ENCODE measurements at places on chromosomes 2 and 18.
A peak's percentile ranks its signal among the peaks of the same experiment; 100 is the strongest.

- DNase-seq: no peak
Observed at GRCh38 chr2:241843321-241844065, 15.2 kb downstream of the PDCD1 start.

GRCh38 chr2:33223856-33224255 is 252.6 kb upstream of the RASGRP3 start:
- no peak for DNase-seq

DNA sequence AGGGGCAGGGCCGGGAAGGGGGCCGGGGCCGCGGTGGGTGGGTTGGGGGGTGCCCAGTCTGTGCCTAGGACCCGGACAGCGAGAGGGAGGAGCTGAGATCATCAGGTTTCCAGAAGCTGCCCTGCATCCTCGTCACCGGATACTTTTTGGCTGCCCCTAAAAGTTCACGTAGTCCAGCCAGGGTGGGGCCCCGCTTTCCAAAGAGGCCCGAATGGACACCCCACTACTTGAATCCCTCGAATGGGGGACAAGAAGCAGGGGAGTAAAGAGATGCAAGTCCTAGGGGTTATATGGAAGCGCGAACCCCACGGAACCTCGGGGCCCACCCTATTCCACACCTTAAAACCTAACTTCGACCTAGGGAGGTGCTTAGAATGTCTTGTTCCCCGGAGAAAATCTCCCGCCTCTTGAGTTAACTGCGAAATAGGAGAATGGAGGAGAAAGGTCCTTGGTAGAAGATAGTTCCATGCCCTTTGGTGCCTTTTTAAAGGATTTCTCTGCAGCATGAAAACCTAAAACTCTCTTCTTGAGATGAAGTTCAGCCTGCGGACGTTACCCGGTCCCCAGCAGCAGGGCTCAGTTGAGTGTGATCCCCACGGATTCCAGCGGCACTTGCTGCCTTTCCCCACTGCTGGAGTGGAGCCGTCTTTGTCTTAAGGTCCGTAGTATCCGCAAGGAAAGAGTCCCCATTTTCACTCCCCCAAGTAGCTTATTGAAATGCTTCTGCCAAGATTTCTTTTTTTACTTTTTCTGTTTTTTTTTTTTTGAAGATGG is 2.1 kb upstream of the RNF152 start:
- no peak for DNase-seq

GRCh38 chr2:236679884-236680860 is 110.5 kb downstream of the ACKR3 start:
- no peak for DNase-seq

DNA sequence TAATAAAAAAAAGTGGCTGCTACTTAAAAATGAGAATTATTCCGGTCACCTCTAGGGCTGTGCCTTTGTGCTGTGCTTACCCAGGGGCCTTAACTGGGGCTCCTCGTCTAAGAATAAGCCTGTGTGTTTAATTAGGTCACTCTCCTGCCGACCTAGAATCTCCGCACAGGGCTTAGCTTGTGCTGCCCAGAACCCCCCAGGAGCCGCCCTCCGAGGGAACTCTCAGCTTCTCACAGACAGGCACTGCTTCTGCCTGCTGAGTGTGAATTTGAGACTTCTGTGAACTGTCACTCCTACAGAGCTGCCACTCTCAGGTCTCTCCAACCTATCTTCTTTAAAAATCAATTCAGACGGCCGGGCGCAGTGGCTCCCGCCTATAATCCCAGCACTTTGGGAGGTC is 11.9 kb upstream of the NT5DC4 start:
- DNase-seq: no peak

DNA sequence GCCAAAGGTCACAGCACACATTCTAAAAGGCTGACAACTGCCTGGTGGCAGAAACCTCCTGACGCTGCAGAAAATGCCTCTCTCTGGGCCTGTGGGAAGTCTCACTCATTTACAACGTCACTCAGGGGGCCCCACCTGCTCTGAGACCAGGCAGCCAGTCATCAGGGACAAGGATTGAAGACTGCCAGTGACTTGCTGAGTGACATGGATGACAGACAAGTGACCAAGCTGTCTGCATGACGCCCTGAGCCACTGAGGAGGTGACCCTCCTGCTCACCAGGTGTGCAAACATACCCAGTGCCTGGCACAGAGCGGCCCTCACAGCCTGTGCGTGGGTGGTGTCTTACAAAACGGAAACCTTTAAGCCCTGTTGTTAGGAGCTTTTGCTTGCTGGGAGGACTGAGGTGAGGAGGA is 392.4 kb downstream of the TNS1 start:
- DNase-seq: peak; percentile 4

- no peak for DNase-seq
Observed at GRCh38 chr2:190819840-190820301, 60.8 kb upstream of the GLS start.

DNA sequence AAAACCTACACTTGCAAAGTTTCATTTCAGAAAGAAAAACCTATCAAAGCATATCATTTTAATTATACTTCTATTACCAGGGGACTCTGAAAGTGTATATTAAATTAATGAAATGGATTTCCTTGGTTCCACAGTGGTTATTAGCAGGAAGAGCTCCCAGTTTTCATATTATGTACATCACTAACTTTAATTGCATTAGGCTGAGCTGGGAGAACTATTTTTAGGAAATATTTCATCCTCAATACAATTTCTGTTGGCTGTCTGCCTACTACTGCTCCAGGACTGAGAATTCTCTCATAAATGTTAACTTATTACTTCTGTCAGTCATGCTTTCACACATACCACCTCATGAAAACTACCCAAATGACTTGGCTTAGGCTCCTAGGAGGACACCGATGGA is 301.4 kb downstream of the CMPK2 start:
- DNase-seq: no peak

- DNase-seq: peak; percentile 61
Observed at GRCh38 chr18:12038639-12039539, 54.8 kb upstream of the ANKRD62 start.

- DNase-seq: no peak
Observed at GRCh38 chr18:63292831-63293683, 26.5 kb downstream of the BCL2 start.

- DNase-seq: no peak
Observed at GRCh38 chr2:20168727-20169696, 55.9 kb downstream of the SDC1 start.

DNA sequence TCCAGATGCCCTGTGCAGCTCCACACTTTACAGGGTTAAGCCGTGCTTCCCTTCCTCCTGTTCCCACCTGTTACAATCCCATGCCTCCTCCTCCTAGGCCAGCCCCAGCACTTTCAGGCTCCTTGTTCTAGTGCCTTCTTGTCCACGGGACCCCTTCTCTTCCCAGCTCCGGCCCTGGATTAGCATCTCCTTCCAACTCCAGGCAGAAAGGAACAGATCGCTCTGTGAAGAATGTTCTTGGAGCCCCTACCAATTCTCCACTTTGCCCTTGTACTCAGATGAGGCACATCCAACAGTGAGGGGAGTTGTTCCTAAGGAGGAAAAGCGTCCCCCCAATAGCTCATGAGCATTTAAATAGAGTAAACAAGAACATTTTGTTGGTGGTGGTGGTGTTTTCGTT is 72.7 kb downstream of the CABLES1 start:
- DNase-seq: no peak

GRCh38 chr2:239341840-239342239 is 59.0 kb downstream of the HDAC4 start:
- no peak for DNase-seq

- DNase-seq: no peak
Observed at GRCh38 chr2:76721226-76721625, 801.0 kb downstream of the LRRTM4 start.

DNA sequence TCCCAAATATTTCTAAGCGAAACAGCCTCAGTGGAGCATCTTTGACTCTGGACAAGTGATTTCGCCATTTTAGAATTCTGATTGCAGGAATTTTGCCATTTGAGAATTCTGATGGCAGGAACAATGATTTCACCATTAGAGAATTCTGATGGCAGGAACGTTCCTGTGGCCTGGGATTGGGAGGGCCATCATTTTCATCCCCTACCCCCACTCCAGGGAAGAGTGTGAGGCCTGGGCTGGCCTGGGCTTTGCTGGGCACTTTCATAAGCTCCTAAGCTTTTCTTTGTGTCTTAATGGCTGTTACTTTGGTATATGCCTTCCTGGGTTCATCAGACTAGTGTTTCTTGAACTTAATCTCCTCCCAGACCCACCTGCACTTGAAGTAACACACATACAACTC is 129.3 kb upstream of the EPAS1 start:
- DNase-seq: no peak

GRCh38 chr18:80204142-80204541 is 43.2 kb downstream of the PARD6G start:
- DNase-seq: no peak

GRCh38 chr2:30115141-30115980 is 31.4 kb upstream of the YPEL5 start:
- peak; percentile 17 for DNase-seq

DNA sequence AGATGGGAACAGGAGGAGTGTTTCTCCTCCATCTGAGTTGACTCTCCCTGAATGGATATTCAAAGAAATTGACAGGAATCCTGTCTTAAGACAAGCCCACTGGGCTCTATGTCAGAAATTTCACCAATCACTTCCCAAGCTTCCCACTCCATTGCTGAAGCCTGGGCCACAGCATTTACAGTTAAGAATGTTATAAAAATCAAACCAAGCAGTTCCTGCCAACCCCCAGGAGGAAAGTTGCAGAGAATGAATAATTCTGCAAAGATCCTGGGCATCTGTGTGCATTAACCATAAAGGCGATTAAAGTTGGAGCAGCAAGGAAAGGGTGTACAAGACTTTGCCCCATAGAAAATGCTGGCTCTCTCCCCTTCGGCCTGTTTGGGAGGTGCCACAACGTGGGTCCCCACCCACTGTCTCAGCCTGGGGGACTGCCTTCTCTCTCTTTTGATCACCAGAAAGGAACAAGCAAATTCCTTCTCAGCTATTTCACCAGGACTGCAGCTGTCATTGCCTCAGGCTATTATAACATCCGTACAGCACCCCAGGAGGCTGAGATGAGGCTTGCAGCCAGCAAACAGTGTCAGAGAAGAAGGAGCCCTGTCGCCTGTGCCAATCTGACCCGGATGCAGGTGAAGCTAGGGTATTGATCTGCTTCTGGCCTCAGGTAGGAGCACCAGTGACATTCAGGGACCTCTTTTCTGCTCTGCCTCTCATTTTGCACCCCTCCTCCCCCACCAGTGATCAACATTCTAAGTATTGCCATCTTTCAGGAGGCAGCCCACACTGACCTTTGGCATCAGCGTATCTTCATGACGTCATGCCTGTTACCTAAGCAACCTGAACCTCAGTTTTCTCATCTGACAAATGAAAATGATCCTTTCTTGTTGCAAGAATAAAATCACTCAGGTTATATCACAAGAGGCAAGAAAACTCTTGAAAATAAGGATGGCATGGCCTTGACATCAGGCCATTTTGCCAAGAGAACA is 219.0 kb downstream of the SH3BP4 start:
- DNase-seq: no peak

- DNase-seq: no peak
Observed at GRCh38 chr2:120762341-120763061, 26.8 kb downstream of the GLI2 start.

DNA sequence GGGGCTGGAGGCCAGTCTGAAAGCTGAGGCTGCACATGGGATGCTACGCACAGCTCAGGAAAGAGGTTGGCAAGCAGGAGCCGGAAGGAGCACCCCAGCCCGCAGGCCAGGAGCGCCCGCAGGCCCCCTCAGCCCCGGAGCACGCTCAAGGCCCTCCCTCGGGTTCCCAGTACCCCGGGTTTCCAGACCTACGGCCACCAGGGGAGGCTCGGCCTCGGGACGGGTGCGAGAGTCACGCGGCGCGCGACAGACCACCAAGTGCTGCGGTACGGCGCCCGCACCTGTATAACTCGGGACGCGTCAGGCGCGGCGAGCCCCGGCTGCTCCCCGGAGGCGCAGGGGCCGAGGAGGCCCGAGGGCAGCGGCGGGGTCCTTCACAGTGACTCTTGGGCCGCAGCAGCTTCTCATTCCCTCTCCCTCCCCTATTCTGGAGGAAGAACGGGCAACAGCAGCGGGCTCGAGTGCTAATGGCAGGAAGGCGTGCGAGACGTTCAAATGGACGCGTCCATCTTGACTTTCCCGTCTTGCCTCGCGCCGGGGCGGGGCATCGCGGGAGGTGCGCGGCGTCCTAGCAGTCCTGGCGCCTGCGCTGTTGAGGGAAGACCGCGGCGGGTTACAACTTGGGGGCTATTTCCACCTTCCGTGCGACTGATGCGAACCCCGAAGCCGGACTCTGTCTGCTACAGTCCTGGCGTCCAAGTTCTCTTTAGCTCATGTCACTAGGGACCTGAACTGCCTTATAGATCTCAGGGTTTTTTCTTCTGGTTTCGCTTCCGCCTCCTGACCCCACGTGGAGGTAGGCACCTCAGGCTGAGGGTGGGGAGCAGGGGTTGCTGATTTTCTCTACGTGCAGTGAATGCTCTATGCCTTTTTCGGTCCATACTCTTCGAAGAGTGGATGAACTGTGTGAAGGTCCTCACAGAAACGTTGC is at the start of gene ANAPC1:
Gene ANAPC1 (minus strand): TSS at position 533 of the 931 bp plus-strand sequence. CDS start 3,368 bp downstream, outside the sequence.
- DNase-seq: peak; percentile 79

DNA sequence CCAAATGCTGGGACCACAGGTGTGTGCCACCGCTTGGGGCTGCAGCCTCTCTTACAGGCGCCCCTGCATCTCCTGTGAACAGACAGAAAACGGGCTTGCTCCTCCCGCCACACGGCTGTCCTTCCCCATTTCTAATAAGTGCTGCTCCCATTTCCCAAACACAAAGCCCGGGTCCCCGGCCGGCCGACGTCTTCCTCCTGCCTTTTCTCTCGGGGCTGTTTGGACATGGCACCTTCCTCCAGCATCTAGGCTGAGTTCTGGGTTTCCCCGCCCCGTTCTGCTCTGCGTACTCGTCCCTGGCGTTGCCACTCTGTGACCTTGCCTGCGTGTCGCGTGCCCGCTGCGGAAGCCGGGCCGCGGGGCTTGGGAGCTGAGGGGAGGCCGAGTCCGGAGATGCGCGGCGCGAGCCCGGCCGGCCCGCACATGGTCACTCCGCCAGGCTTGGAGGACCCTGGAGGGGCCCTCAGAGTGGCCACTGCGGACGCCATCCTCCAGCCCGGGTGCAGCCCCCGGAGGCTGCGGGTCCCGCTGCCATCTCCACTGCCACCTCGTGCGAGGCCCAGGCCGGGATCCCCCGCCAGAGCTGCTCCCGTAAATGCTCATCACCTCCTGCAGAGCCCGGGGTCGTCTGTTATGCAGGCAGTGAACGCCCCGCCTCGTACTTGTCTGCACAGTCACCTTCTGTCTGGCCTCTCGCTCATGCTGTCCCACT is 26.3 kb downstream of the PRELID3A start:
- DNase-seq: no peak

- DNase-seq: no peak
Observed at GRCh38 chr2:8579485-8580085, 102.3 kb upstream of the ID2 start.

DNA sequence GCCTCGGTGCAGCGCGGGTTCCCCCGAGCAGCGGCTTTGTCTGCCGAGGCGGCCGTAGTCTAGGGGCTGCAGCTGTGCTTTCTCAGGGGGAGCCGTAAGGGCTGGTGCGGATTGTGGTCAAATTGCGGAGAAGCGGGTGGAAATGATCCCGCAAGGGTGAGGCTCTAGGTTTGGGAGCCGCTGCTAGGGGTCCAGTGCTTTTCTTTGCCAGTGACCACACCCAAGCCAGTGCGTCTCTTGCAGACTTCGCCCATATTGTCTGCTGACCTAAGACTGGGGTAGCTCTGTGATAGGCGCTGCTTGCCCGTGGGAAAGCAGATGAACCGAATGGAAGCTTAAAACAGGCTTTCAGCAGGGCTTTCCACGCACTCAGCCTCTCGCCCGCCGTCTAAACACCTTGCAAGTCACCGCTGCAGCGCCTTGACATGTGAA is 2.1 kb downstream of the DPYSL5 start:
- no peak for DNase-seq
